Ecto neural progenitor cell (in vitro differentiated cells): ENCODE measurements at places on chromosomes 5 and 9.
A peak's percentile ranks its signal among the peaks of the same experiment; 100 is the strongest.

GRCh38 chr5:144395704-144396103, 225.0 kb downstream of the KCTD16 start:
- DNase-seq, result no peak

- no peak for DNase-seq
Measured at GRCh38 chr5:41246376-41246775, 33.0 kb upstream of the C6 start.

DNA sequence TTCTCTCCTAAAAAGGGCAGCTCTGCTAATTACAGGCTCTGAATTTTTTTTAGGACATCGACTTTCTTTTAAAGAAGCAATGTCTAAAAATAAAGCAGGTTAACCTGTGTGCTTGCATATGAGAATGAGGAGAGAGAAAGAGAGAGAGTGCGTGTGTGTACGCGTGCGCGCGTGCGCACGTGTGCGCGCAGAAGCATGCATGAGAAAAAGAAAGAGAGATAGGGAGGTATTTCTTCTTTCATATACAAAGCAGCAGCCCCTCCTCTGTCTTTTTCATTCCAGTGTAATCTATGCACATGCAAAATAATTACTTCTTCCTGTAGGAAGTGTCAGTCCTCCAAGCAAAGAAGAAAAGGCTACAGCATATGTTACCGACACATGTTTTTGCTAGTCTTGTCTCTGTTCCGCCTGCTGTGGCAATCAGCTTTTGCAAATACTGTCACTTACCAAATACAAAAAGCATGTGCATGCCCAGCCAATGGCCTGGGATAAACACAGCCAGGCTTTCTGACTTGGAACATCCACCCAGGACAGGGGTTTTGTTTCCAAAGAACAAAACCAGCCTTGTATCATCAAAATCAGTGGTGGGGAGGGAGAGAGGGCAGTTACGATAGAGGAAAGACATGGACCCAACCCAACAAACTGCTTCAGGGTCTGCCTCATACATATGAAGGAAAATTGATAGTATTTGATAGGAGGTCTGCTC, 252.3 kb upstream of the SLC24A2 start:
- no peak for DNase-seq

DNA sequence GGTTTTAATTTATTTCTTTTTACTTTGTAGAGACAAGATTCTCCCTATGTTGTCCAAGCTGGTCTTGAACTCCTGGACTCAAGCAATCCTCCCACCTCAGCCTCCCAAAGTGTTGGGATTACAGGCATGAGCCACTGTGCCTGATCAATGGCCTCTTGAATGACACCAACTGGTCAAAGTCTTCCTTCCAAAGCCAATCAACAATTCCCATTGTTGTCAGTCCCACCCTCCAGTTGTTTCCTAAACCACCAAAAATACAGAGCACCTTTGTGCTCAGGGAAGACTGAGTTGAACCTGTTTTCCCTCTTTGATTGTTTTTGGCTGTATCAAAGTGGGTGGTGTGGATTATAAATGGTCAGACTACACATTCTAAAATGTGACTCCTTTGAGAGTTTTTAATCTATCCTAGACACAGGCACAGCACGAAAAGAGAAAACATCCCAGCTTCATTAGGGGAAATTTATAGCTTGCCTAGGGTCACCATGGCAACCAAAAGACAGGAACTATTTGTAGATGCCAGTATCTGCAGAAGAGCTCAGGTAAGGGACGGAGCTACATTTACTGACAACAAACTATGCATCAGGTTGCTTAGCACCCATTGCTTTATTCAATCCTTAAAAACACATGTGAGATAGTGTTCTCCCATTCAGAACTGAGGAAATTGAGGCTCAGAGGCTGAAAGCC, 27.6 kb upstream of the ATP6V1G1 start:
- DNase-seq, result no peak

GRCh38 chr5:86869268-86869667, 251.5 kb downstream of the COX7C start:
- no peak for DNase-seq

GRCh38 chr5:75885849-75886596, 168.8 kb upstream of the POC5 start:
- peak; percentile 52 for DNase-seq

GRCh38 chr9:6965566-6965965, 207.8 kb downstream of the KDM4C start:
- no peak for DNase-seq

GRCh38 chr9:13814647-13815400, 499.1 kb downstream of the NFIB start:
- DNase-seq, result no peak

DNA sequence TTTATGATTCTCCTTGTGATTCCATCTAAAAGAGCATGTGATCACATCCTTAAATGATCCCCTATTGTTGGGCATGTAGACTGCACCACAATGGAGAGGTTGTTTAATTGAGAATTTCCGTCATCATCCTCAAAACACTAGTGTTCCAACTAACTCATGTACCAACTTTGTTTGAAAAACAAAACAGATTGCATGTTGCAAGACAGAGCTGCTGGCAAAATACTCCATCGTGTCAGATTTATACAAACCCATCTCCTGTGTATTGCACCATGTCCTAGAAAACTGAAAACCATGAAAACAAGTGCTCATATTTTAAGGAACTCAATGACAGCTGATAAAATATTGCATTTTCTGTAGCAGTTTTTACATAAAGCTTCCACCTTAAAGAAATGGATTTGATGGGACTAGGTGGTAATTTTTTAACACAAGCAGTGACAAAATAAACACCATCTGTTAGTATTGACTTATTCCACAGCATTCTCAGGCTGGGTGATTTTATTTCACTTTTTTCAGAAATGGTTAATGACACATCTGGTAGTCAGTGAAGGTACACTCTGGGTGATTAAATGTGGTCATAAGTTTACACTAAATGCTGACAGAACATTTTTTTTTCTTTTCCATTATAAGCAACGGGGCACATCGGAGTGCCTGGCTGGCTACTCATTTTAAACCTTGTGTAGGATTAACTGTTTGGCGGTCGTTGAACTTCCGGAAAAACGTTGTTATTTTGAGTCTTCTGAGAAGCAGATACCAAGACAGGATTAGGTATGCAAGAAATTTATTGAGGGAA, 602.9 kb upstream of the WWC1 start:
- DNase-seq, result no peak

DNA sequence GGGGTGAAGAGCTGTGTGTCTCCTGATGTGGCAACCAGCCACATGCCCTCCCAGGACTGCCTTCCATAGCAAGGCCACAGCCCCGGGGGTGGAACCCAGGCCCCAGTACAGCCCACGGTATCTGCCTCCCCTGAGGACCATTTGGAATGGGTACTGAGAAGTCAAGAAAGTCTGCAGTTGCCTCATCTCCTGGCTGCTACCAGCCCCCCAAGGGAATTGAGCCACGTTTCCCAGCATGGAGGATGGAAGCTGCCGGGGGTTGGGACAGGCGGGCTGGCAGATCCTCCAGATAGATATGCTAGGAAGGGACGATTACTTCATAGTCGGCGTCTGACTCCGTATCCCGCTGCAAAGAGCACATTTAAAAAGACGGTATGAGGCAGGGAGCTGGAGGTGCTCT, 5.5 kb upstream of the DMRT2 start:
- no peak for DNase-seq

DNA sequence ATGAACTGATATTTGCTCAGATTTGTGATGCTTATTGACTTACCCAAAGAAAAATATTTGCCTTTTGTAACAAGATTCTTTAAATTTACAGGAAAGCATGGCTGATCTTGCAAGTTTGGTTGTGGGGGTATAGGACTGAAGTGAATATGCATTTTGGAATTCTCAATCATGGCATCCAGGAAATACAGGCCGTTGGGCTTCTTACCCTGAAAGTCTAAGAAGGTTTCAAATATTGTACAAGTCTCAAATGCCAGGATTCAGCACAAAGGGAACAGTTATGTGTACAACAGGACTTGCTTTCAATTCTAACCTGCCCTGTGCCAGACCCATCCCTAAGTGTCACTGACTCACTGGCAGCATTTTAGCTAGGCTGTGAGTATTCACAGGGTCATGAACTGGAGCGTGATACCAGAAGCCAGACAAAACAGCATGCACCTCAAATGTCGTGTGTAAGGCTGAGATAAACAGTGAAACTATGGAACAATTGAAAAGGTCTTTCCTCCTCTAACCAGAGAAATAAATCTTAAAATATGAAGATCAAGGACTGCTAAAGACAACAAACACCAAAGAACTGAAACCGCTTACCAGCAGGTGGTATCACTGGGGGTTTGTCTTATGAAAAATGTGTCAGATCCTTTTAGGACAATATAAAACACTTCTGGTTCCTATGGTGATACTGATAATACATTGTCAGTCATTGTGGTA, 168.6 kb upstream of the RGMB start:
- DNase-seq, result no peak

- DNase-seq, result no peak
Measured at GRCh38 chr9:115997923-115998322, 155.7 kb upstream of the PAPPA start.

DNA sequence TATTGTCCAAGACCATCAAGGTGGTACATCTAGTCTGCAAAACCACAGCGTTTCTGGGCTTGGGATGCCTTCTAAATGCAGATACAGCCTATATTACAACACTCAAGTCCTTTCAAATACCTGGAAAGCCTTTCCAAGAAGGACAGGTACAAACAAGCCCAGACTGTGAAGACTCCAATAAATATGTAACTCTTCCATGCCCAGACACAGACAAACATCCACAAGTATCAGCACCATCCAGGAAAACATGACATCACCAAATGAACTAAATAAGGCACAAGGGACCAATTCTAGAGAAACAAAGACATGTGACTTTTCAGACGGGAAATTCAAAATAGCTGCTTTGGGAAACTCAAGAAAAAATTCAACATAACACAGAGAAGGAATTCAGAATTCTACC, 152.7 kb upstream of the POC5 start:
- DNase-seq, result no peak

- DNase-seq, result no peak
Measured at GRCh38 chr5:77311214-77311571, 100.7 kb downstream of the PDE8B start.

DNA sequence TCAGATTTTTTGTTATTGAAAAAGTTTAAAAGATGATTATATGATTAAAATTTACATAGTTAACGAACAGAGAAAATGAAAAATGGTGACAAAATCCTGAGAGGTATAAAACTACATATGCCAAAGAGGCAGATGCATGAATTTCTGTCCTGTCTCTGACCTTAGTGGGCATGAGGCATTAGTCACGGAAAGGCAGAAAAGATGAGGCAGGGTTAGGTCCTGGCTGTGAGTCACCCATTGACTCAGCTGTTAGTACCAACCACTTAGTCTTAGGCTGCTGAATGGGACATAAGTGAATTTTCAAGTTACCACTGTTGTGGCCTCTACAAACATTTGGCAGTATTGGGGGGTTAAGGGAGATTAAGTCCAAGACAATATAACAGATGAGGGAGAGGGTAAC, 33.1 kb downstream of the RASA1 start:
- no peak for DNase-seq

- DNase-seq, result no peak
Measured at GRCh38 chr5:174755106-174755505, 30.7 kb downstream of the MSX2 start.

DNA sequence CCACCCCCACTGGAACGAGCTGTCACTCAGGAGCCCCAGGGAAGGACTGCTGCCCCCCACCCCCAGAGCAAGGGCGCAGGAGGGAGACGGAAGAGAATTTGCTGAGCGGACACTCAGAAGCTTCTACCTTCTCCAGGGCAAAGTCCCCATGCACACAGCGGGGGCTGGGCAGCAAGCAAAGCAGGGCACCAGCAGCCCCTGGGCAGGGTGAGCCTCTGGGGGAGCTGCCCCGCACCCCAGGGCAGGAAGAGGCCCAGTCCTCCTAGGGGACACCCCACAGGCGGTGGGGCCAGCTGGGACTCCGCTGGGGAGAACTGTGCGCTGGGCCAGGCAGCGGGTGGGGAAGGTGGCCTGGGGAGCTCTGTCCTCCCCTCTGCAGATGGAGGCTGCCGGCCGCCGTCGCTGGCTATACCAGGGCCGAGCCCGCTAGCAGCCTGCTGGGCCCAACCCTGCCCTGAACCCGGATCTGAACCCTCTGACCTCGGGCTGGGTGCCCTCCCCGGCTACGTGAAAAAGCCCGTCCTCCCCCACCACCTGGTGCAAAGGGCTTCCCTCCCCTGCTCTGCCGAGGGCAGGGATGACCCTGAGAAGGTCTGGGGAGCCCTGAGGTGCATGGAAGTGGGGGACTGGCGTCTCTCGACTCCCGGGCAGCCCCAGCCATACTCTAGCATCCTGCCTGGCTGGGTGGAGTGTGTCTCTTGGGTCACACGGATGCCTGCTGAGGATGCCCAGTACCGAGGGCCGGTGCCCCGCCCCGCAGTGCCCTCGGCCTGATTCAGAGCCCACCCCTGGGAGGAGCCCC, 597 bp upstream of the SLC34A3 start:
- DNase-seq, result no peak

DNA sequence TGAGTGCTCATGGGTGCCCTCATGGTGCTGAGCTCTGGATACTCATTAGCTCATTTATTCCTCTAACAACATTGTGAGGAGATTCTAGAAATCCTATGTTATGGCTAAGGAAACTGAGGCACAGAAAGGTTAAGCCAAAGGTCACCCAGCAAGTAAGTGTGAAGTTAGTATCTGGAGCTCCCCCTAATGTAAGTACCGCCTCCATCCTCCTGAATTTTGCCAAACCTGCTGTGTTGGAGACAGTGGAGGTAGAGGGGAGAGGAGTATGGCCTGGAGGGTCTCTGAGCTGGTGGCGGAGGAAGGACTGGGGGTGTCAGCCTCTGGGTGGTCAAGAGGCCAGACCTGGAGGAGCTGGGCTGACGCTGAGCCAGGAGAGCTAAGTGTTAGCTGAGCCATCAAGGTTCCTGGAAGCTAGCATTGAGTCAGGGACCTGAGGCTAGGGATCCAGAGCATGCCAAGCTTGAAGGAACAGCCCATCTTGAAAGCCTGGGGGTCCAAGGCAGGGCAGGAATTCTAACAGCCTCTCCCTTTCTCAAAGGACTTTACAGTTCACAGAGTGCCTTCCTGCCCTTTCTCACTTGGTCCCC, 114.8 kb downstream of the RGS3 start:
- DNase-seq, result no peak

DNA sequence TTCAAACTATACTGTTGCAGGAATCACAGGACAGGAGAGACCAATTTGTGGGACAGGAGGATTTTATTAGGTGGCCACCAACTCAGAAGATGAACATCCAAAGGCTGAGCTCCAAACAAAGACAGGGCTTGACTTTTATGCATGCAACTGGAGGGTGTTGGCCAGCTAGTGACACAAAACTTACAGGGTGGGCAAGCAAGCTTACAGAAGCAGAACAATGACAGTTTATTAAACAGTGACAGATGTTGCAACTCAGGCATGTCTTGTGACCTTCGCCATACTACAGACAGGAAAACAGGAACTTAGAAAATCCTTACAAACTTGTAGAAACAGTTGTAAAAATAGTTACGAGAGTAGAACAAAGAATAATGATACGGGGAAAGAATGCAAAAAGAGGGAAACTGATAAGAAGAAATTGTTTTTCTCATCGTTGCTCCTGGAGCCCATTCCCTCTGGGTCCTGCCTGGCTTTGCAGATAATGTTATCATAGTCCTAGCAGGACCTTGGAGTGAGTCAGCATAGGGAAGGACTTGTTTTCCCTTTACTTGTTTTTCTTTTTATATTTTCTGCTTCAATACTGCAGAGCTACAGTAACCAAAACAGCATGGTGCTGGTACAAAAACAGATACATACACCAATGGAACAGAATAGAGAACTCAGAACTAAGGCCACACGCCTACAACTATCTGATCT, 2083.0 kb upstream of the ACO1 start:
- no peak for DNase-seq
